Vagina (tissue), 2 donors: ENCODE measurements at places on chromosomes 4 and X.

DNA sequence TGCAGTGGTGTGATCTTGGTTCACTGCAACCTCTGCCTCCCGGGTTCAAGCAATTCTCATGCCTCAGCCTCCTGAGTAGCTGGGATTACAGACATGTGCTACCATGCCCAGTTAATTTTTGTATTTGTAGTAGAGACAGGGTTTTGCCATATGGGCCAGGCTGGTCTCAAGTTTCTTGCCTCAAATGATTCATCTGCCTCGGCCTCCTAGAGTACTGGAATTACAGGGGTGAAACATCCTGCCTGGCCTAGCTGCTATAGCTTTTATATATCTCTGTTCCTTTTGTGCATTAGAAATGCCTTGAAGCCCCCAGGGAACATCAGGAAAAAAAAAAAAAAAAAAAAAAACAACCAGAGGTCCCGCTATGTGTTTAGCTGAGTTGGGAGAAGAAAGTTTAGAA lies 34.8 kb downstream of the UBE2K start:
- DNase-seq: no peak

DNA sequence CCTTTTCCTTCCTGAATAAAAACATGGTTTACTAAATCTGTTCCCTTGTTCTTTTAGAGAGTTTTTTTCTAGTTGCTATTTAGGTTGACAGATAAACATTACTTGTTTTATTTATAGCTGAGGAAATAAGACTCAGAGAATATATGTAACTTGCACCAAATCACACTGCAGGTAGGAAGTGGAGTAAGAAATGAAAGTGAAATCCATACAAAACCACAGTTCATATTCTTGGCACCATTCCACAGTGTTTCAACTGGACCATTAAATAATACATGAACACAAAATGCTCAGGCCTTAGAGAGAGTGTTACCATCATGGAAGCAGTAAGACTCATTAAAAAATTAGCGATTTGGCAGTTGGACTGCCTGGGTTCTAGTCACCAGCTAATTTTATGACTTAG lies 326.9 kb upstream of the SLIT2 start:
- DNase-seq: no peak

DNA sequence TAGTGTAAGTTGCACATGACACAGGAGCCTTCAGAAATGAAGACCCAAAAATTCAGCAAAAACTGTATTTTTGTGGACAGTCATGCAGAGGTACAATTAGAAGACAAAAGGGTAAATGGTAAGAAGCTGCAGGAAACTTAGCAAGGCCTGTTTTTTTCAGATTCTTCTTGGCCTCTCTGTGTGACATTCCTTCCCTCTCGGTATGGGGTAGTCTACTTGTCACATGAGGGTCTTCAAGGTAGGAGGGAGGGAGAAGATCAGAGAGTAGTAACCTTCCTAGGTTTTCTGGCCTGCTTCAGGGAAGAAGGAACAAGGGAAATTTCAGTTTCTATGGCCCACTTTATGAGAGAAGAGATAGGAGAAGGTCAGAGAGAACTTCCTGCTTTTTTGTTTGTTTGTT lies 230.4 kb upstream of the PPP1R2C start:
- DNase-seq: no peak

DNA sequence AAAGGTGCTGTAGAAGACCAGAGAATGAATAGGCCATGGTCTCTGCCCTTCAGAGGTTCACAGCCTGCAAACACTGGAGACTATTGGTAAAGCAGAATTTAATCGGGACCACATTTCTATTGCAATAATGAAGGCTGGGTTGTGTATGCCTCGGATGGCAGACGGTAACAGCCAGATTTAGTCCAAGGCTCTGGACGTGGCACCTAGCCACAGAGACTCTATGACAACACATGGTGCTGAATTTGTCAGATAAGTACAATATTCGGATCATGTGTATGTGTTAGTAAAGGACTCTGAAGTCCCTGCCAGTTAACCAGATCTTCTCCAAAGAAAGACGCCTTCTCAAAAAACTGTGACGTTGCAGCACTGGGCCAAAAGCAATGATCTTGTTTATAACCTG lies 129.0 kb downstream of the DCTD start:
- DNase-seq: no peak

DNA sequence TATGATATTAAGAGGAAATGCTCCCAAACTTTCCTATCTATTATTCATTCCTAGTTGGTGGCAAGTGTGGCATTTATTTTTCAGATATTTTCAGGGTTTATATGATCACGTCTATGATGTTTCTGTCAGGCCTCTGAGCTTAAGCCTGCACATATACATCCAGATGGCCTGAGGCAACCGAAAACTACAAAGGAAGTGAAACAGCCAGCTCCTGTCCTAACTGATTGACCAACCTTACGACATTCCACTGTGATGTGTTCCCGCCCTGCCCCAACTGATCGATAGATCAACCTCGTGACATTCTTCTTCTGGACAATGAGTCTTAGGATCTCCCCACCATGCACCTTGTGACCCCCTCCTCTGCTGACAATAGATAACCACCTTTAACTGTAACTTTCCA lies 67.6 kb upstream of the CTSO start:
- DNase-seq: no peak

DNA sequence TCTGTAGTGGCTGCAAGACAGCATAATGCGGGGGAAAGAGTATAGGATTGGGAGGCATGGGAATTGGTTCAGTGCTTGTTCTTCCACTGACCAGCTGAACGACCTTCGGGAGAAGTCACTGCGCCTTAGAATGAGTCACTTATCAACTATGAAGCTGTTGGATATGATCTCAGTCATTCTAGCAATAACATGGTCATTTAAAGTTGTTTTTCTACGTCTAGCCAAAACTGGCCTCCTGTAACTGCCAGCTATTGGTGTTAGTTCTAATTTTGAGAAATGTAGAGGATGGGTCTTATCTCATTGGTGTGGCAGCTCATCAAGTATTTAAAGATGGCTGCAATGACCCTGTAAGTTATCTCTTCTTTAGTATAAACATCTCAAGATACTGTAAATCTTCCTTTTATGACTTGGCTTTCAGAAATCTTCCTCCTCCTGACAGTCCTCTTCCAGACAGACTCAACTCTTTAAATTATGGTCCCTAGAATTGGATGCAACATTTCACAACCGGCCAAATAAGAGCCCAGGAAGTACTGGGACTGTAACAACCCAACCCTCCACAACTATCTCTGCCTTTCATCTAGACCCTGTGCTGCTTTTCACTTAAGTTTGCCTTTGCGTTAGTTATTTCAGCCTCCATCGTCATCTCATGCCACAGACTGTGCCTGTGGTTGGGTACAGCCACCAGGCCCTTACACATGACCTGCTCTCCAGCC lies 243.3 kb downstream of the CBR4 start:
- no peak for DNase-seq

GRCh38 chrX:44092778-44093177 lies 119.6 kb upstream of the NDP start:
- no peak for DNase-seq

- no peak for DNase-seq
These were observed 96.7 kb downstream of the SYNPO2 start for GRCh38 chr4:118985170-118986000.

- DNase-seq: no peak
These were observed 1829.0 kb upstream of the PCDH7 start for GRCh38 chr4:28890949-28891775.

DNA sequence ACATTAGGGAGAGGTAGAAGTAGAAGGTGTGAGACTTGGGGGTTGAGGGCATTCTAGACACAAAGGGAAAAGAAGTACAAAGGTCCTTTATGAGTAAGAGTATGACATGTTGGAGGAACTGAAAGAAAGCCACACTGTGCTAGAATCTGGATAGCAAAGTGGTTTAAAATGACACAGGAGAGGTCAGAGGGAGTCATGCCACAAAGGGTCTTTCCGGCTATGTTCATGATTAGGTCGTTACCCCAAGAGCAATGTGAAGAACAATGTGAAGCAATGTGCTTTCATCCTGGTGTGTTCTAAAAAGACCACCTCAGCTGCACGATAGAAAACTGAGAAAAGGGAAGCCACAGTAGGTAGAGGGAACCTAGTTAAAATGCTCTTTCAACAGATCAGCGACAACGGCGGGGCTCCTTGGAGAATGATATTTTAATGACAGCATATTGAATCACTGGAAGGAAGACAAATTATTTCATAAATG lies 29.2 kb downstream of the SMIM14 start:
- DNase-seq: no peak

DNA sequence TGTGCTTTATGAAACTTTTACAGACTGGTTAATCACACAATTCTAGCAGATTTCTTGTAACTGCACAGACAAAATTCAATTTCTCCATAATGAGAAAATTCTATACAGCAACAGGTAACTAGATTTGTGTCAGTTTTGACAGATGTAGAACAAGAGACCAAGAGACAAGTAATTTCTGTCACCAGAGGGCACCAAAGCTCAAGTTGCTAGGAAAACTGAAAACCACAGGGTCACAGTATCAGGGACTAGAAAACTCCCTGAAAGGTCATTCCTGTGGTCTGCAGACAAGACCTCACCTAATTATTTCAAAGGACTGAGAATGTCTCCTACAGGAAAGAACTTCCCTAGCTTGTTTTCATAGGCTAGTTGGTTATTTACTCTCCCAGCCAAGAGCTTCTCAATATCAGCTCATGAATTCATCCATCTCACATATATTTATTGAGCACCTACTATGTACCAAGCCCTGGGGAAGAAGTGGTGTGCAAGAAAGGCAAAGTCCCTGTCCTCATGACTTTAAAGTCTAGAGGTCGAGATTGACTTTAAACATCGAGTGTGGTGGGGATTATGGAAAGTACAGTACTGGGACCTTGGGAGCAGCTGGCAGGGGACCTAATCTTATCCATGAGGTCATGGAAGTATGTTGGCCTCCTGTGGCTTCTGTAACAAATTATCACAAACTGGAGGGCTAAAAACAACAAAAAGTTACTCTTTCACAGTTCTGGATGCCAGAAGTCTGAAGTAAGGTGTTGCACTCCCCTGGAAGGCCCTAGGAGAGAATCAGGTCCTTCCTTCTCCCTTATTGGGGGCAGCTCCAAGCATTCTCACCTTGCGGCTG lies 47.8 kb upstream of the SETD7 start:
- no peak for DNase-seq

GRCh38 chr4:152807294-152807829 lies 27.6 kb downstream of the ARFIP1 start:
- DNase-seq: no peak

DNA sequence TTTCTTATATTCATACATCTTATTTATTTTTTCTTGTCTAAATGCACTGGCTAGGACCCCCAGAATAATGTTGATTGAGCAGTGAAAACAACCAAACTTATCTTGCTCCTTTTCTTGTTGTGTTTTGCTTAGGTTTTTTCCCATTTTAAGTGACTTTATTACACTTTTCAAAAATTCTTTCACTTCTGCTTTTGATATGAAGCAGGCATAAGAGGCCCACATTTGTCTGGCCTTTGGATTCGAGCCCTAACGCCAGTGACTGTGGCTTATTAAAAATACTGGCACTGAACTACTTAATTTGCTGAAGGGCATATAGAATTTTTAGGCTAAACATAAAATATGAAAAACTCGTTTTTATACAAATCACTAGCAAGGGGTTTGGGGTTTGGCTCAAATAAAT lies 197.0 kb downstream of the ASB9 start:
- no peak for DNase-seq

GRCh38 chr4:81482326-81482725 lies 10.6 kb upstream of the RASGEF1B start:
- no peak for DNase-seq

DNA sequence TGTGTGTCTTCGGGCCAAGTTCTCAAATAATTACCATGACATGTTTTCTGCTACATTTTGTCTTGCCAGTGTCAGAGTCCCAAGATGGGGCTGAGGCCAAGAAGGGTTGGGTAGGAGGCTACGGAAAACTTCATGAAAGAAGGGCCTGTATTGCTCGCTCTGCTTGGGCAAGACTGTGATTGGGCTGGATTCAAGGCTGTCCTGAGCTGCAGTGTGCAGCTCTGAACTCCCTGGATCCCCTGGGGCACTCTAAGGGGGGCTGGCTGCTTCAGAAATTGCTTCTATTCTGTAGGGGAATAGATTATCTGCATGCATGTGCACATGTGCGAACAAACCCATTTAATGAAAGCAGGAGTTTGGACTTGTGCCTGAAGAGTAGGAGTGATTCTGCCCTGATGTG lies 13.6 kb downstream of the TSPAN6 start:
- DNase-seq: no peak

- no peak for DNase-seq
These were observed 49.5 kb downstream of the PHEX start for GRCh38 chrX:22081475-22082092.

- no peak for DNase-seq
These were observed 45.3 kb downstream of the EFNB1 start for GRCh38 chrX:68874076-68874475.

DNA sequence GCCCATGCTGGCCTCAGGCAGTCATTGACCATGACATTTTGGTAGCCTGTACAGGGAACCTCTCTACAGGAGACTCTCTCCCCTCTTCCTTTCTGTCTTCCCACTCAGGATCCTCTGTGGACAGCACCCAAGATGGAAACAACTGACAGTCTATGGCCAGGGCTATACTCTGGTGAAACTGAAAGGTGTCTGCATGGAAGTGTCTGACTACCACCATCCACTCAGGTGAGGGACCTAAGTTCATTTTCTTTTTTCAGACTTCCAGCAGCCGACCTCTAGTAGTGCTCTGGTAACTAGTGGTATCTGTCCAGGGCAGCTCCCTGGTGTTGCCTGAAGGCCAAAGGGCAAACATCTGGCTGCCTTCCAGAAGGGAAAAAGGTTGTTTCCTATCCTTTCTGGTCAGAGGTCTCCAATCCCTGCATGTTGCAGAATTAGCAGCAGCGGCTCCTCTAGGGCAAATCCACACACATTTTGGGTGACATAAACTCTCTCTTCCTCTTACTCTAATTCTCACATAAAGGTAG lies 804.5 kb downstream of the C4orf33 start:
- no peak for DNase-seq

DNA sequence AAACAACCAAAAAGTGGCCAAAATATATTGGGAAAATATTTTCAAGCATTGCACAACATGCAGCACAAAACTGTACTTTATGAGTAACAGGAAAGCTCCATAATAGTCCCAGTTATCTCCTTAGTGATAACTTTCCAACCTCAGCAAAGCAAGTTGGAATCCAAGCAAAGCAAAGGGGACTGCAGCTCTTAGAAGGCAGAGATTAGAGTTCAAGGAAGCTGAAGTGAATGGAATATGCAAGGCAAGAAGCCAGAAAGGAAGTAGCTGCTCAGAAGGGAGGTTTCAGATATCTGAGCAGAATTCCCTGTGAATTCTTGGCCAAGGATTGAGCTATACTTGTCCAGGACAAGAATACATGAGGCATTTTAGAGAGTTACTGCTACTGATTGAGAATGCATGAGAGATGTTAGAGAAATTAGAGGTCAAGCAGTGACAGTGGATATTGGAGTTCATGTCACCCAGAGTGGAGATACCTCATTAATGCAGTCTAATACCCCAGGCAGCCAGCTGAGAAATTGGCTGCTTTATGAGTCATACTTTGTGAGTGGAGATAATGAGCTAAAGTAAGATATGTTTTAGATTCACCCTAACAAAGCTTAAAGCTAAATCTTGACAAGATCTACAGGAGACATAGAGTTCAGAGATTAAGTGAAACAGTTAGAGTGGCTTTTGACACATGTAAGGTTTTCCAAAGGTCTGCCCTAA lies 102.8 kb downstream of the INPP4B start:
- DNase-seq: no peak
